ENCODE measurements at places on chromosomes 3 and 15.

DNA sequence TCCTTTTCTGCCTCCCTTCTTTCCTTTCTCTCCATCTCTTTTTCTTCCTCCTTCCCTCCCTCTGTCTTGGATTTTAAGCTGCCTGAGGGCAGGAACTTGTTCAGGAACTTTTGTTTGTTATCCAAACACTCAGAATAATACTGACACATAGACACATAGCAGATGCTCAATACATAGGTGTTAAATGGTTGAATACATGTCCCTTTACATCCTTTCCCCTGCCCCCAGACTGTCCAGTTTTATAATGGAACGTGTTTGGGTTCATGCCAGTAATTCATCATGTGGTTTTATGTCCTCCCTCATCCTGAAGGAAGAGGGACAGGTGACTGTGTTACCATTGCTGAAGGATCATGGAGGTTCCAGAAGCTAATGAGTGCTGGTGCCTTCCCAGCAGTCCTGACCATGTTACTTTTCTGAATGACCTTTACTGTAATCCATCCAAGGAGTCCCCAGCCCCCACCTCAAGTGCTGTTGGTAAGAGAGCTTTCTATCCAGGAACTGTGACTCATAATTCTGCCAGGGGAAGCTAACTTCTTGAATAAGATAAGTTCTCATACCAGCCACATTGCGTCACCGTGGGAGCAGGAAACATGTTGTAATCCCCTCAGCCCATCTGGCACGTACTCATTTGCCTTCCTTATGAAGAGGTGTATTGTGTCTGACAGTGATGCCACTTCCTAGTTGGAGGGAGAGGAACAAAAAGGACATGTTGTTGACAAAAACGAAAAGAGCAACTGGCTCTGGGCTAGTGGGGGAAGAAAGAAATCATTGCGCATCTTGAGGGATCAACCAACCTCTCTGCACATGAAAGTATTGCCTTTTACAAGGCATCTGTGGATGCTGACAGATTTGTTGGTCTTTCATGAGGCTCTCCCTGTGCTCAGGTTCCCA is 52.4 kb downstream of the IL1RAP start:
- DNase-seq, result peak; percentile 96

DNA sequence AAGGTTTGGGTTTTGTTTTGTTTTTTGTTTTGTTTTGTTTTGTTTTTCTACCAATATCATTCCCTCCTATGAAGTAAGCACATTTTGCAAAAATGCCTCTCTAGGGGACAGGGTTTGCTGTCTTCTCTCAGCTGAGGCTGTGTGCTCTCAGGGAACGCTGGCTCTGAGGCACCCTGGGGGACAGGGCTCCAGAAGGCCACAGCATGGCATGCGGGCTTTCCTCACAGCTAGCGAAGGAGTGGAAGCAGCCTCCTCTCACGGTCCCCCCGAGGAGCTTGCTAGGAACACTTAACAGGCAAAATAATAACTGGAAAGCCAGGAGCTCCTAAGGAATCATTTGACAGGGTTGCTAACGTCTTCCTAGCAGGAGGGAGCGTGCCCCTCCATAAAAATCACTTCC is 227.7 kb upstream of the ST8SIA2 start:
- no peak for DNase-seq

DNA sequence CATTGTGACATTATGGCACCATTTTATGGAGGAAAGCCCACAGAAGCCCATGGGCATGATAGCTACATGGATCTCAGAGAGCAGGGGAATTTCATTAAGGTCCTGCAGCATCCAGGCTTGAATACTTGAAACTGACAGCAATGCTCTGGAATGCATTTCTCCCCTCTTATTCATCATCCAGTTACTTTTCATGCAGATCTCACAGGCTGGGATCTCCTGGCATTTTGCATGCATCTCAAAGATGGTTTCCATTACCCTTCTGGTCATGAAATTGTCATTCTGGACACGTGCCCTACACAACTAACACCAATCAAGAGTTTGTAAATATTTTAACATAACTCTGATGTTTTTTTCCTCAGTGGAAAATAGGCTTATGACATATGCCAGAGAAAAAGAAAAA is 32.4 kb downstream of the VGLL3 start:
- DNase-seq, result no peak

GRCh38 chr3:41158947-41159346 is 40.4 kb upstream of the CTNNB1 start:
- no peak for DNase-seq

DNA sequence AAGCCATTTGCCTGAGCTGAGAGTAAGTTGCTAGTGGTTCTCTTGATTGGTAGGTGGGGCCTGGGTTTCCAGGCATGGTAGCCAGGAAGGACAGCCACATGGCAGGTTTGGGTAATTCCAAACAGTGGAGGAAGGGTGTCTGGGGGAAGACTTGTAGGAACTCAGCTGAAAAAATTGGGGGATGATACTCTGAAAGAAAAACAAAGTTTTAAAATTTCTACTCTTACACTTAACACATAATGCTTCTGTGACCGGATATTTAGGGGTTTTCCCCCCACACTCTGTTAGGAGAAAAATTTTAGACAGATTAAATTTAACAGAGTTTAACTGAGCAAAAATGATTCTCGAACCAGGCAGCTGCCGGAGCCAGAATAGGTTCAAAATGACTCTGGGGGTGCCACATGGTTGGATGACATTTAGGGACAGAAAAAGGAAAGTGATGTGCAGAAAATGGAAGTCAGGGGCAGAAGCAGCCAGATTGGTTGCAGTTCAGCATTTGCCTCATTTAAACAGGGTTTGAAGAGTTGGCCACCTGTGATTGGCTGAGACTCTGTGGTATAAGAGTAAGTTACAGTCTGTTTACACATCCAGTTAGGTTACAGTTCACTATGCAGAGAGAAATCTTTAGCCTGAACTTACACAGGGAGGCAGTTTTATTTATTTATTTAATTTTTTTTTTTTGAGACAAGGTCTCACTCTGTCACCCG is 8.1 kb downstream of the B2M start:
- no peak for DNase-seq

DNA sequence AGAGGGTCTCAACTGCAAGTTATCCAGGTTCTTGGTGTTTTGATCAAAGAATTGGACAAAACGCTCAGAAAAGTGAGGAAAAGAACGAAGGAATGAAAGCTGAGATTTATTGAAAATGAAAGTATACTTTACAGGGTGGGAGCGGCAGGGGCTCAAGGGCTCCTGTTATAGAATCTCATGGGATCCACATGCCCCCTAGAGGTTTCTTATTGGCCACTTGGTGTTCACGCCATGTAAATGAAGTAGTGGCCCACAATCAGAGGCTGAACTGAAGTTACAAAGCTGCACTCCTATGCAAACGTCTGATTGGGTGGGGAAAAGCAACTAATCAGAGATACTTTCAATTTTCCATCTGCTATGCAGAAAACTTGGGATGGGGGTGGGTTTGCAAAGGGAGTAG is 216.7 kb downstream of the PTPRG start:
- no peak for DNase-seq

GRCh38 chr3:17823816-17824215 is 81.4 kb upstream of the TBC1D5 start:
- no peak for DNase-seq

- DNase-seq, result no peak
These were observed 39.7 kb upstream of the PIK3R4 start for GRCh38 chr3:130786306-130786705.

DNA sequence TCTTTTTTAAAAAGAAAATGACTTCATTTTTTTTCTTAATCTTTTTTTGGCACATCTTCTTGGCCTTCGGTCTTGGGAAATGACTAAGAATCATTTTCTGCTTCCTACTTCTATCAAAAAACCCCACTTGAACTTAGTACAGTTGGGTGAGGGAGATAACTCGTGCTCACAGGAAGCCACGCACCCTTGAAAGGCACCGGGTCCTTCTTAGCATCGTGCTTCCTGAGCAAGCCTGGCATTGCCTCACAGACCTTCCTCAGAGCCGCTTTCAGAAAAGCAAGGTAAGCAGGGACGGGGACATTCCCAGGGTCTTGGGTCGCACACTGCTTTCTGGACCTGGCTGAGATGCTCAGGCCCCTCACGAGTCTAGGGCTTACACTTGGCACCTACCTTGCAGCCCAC is at the start of gene CCR4:
TSS of gene CCR4 (plus strand) at position 235 of the 402 bp plus-strand sequence. CDS start 1,779 bp downstream, outside the sequence.
- no peak for DNase-seq

- DNase-seq, result no peak
These were observed 300.2 kb upstream of the TRIM42 start for GRCh38 chr3:140377644-140378043.

GRCh38 chr15:92682741-92683510 is 27.4 kb upstream of the FAM174B start:
- no peak for DNase-seq

- DNase-seq, result no peak
These were observed 2.8 kb upstream of the CAND2 start for GRCh38 chr3:12793701-12794100.

GRCh38 chr15:101033801-101034200 is 114.6 kb downstream of the LRRK1 start:
- no peak for DNase-seq

DNA sequence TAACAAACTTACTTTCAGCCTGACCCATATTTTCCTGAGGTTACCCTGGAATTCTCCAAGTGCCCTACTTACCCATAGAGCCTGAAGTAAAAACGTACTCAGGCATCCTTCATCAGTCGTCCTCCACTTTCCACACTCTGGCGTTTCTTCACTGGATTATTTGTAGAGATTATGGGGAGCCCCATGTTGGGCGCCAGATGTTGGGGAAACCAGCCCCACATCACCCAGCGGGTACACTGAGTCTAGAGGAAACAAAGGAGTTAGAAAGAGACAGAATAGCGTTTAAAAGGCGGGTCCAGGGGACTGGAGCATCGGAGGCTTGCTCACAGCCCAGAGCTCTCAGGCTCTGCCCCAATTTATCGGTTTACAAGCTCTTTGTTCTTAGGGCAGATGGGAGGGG is 9.7 kb upstream of the SLC28A2 start:
- no peak for DNase-seq
